ENCODE measurements at places on chromosomes 7 and 10. TPM values are rescaled to one million over a fixed set of nuclear protein-coding genes. Genes with fewer than 3 reads are reported as not detected.

- no peak for DNase-seq
Measured at GRCh38 chr7:2585446-2585845, 26.7 kb downstream of the IQCE start.

DNA sequence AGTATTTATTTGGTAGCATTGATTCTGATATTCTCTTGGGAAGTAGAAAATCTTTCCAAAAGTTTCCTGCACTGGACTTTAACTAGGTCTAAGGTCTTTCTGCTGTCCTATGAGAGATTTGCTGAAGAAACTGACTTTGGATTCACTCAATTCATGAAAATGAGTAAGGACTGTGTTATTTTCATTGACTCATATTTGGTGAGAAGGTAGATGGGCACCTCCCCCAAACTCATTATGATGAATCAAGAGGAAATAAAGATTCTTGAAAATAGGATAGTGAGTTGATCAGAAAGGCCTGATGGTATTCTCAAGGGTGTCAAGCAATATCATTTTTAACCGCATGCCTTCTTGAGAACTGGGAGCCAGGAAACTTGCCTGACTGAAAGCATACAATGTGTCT is 110.3 kb downstream of the RNF133 start:
- DNase-seq, result no peak

DNA sequence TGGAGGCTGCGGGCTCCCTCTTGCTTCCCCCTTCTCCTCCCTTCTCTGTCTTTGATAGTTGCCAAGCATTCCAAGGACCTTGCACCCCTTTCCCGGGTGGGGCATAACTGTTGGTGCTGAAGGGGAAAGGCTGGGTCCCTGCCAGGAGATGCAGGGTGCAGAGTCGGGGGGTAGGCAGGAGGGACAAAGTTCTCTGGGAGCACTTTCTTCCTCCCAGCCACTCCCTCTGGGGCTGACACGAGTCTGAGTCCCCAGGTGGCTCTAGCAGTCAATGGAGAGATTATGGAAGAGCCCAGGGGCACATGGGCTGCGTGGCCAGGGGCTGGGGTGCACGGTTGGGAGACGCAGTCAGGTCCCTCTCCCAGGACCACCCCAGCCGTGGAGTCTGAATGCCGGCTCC is 2.1 kb downstream of the CLDN15 start:
- DNase-seq, result no peak

DNA sequence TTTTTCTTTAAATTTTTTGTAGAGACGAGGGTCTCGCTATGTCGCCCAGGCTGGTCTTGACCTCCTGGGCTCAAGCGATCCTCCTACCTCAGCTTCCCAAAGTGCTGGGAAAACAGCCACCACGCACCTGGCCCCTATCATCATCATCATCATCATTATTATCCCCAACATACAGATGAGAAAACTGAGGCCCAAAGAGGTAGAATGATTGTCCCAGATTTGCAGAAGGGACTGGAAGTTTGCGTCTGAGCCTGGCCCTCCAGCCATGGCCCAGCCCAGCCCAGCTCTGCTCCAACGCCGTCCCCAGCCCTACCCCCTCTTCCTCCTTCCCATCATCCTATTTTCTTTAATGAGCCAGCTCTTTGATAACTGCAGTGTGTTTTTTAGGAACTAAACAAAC is 34.9 kb downstream of the TMEM130 start:
- no peak for DNase-seq

DNA sequence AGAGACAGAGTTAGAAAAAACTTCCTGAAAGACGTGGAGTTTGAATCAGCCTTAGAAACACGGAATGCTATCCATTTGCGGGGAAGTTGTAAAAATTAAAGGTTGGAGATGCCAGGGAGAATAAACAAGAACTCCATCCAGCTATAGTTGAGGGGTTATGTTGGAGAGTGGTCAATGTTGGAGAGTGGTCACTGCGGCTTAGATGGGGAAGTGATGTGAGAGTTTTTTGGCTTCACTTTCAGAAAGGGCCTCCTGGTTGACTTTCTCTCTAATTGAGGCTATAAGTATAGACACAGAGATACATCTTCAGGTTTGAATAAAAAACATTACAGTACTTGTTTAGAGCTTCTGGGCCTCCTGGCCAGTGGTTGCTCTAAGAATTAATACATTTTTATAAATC is 675 bp downstream of the CC2D2B start:
- no peak for DNase-seq

DNA sequence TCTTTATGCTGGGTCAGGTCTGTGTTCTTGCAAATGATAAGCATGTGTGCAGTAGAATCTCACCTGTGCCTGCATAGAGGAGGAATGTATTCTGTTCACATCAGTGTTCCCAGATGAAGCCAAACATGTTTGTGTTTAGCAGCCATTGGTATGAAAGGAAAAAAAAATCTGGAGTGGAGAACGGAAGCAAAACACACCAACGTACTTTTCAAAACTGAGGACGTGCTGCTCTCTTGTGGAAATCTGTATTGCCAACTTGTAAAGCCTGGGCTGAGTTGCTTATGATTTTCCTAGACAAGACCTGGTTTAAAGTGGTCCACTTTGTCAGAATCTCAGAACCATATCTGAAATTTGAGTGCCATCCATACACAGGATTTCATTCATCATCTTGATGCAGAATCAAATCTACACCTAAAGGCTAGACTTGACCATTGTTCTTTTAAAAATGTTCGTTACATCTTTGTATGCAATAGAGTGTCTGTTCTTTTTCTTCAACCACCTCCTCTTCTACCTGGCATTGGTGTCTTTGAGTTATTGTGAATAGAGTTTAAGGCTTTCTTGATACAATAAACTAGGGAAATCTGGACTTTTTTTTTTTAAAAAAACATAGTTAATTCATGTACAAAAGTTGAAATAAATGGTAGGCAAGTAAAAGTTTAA is 367.7 kb downstream of the PHF14 start:
- DNase-seq, result no peak

GRCh38 chr7:34104992-34105391 is 199.7 kb downstream of the BMPER start:
- DNase-seq, result no peak

GRCh38 chr7:100968650-100969049 is 715 bp upstream of the MUC12 start:
- DNase-seq, result no peak

- no peak for DNase-seq
Measured at GRCh38 chr7:36021367-36021766, 131.7 kb upstream of the EEPD1 start.

The CCL26 gene
- total RNA-seq, result not detected

The ZNF775 gene
- total RNA-seq, result 6.7 TPM
